ENCODE measurements at places on chromosomes 12 and 14.

DNA sequence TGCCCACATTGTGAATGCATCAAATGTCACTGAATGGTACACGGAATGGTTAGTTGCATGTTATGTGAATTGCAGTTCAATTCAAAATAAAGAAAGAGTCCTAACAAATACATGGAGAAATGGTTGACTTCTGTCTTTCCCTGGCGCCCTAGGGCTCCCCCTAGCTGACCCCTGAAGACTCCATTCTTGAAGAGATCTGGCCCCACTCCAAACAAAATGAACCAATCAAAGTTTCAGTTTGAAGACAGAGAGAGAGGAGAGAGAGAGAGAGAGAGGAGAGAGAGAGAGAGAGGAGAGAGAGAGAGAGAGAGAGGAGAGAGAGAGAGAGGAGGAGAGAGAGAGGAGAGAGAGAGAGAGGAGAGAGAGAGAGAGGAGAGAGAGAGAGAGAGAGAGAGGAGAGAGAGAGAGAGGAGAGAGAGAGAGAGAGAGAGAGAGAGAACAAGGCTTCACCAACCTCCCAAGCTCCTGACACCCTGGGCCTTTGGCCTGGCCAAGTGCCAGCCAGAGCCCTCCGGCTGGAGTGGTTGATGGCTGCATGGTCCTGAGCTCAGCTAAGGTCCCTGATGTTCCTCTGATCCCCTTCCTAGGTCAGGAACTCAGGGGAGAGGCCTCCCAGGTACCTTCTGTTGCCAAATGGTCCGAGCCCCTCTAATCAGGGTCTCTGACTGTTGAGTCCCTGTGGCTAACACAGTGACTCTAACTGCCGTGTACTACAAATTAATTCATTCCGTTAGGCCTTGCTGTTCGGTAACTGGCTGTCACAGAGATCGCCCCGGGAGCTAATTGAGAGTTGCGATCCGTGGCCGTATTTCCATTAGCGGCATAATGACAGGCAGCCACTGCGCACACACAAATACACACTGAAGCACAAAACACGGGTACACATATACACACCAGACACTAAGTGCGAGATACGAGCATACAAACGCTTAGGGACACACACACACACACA, 188.8 kb downstream of the ESRRB start:
- no peak for DNase-seq

- DNase-seq, result no peak
These were observed 75.9 kb downstream of the AKAP6 start for GRCh38 chr14:32404784-32405573.

DNA sequence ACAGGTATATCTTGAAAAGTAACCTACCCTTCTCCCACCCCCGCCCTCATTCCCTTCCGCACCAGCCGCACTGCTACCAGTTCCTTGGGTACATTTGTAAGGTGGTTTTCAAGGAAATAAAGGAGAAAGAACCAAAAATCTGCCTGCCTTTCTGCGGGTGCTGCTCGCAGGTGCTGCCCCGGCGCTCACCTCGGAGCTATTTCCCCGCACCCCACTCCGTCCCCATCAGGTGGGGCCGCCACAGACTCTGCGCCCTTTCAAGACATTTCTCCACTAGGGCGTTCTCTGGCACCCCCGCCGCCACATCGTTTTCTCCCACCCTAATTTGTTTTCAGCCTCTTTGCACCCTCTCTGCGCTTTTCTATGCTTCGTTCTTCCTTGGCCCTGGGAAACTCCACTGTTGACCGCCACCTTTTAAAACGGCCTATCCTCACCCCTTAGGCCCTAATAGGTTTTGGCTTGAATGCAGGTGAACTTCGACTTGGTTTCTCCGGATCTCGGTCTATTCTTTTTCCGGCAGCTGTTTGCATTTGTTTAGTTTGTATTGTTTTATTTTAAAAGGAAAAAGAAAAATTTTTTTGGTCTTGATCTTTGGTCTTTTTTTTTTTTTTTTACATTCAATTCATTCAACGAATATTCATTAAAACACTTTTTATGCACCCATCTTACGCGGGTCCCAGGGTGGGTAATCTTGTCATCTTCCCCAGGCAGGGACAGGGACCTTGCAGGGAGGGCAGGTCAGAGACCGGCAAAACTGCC, 3.0 kb downstream of the VSX2 start:
- DNase-seq, result no peak

DNA sequence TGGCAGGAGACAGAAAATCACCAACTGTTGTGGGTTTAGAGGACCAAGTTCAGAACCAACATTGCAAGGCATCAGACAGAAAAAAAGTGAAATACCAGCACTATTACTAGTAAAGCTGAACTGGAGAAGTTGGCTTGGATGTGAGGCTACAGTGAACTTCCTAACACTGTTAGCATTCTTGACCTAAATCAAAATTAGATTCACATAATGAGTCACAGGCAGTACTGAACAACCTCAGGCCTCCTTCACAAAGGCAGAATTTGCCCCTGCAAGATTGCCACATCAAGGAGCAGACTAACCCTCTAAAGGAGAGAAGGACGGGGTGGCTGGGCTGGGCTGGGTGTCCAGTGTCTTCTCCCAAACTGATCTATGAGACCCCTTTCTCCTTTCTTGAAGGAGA, 539.7 kb downstream of the SNAPC1 start:
- no peak for DNase-seq

DNA sequence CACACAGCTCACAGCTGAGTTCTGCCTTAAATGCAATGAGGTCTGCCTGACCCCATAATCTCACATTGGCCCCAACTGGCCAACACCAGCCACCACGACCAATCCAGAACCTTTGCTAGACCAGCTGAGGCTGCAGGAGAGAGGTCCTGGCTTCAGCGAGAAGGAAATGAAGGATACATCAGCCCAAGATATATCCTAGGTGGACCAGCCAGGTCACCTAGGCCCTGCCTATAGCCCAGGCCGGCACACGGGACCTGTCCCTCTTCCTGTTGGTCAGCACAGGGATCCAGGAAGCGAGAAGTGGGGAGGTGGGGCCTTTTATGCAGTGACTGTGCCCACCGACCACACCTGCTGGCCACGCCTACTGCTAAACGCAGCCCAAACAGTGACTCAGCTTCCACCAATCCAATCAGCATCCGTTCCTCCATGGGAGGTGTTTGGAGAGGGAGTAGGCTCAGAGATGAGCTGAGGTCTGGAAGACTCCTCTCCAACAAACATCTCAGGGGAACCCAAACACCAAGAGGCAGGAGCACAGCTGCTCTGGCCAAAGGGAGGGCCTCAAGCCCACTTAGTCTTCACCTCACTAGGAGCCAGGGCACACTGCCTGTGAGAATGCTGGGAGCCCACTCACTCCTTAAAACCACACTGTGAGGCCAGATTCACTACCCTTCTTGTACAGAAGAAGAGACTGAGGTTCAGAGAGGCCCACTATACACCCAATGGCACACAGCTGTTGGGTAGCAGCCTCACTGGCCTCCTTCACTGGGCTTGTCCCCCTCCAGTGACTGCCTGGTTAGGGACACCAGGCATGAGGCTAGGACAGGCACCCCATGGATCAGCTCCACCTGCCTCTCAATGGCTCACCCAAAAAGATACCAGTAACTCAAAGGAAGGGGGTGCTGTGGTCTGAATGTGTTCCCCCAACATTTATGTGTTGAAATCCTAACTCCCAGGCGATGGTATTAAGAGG, 51.3 kb upstream of the PPP2R5C start:
- peak; percentile 70 for DNase-seq

DNA sequence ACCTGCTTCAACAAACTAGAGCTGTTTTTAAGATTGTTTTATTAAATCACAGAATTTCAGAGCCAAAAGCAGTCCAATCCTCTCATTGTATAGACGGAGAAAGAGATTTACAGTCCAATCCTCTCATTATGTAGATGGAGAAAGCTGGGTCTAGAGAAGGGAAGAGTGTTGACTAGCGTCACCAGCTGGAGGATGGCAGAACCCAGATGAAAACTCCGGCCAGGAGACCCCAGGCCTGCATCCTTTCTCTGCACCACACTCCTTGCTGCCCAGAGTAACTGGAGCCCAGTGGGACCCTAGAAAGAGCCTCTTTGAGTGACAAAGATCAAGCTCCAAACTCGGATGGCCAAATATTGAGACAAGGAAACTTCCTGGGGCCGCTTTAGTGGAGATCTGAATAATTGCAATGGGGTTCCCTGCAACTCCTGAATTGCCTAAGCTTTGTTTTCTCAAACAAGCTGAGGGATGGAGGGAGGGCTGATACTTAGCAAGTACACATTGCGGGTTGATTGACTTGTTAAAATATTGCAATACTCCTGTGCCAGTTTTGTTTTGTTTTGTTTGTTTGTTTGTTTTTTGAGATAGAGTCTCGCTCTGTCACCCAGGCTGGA, 12.5 kb downstream of the AMDHD1 start:
- no peak for DNase-seq

DNA sequence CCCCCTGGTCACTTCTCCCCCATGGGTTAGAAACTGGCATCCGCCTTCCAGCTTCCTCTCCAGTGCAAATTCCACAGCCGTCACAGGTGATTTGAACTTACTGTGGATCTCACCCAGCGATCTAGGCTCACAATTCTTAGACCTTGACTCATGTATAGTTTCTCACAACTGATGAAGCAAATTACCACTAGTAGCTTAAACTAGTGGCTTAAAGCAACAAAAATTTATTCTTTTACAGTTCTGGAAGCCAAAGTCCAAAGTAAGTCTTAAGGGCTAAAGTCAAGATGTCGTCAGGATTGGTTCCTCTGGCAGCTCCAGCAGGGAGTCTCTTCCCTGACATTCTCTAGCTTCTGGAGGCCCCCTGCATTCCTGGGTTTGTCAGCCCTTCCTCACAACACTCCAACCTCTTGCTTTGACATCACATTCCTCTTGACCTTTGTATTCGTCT, 117.4 kb downstream of the KTN1 start:
- no peak for DNase-seq

- DNase-seq, result no peak
These were observed 202.0 kb upstream of the FRMD6 start for GRCh38 chr14:51449681-51450080.

DNA sequence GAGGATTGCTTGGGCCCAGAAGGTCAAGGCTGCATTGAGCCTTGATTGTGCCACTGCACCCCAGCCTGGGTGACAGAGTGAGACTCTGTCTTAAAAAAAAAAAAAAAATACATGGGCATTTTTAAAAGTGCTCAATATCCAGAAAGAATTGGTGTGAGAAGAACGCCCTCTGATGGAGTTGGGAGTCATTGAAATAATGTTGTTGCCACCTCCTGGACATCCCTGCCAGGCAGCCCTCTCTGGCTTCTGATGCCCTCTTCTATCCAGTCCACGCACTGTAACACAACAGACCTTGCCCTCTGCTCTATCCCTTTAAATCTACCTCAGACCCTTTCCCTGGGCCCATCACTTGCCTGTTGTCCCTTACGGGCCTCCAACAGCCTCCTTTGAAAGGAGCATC, 4.9 kb downstream of the PTGDR start:
- no peak for DNase-seq

- DNase-seq, result no peak
These were observed 12.6 kb upstream of the ABHD12B start for GRCh38 chr14:50859296-50859624.

GRCh38 chr14:105326891-105327694, 12.5 kb downstream of the PACS2 start:
- no peak for DNase-seq

GRCh38 chr14:97196336-97196735, 399.2 kb downstream of the VRK1 start:
- DNase-seq, result no peak

DNA sequence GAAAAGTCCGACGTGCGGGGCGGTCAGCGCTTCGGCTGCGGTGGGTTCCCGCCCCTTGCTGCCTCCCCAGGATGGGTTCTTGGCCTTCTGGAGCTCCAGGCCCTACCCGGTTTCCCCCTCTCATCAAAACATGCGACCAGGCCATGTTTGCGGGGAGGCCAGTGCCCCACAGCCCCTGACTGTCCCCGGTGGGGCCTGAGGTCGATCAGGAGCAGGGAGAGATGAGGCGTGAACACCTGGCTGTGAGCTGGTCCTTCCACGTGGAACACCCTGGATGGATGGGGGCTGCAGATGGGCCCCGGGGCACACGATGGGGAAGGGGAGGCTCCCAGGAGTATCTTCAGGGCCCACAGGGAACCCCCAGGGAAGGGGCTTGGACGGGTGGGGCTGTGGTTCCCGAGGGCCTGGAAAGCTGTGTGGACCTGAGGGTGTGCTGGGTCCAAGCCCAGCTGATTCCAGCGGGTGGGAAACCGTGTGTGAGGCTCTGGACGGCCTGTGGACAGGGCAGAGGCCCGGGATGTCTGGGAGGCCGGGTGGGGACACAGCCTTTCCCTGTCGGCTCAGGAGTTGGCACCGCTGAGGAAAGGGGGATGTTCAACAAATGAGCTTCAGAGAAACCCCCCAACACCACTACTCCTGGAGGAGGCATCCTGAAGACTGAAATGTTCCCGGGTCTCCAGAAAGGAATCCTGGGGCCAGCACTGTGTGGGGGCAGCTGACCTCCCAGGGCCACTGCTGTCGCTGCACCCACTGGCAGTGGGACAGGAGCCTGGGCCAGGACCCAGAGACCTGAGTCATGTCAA, 187.0 kb upstream of the C14orf180 start:
- DNase-seq, result peak; percentile 44

GRCh38 chr12:52004042-52004648, 2.6 kb upstream of the TAMALIN start:
- no peak for DNase-seq

DNA sequence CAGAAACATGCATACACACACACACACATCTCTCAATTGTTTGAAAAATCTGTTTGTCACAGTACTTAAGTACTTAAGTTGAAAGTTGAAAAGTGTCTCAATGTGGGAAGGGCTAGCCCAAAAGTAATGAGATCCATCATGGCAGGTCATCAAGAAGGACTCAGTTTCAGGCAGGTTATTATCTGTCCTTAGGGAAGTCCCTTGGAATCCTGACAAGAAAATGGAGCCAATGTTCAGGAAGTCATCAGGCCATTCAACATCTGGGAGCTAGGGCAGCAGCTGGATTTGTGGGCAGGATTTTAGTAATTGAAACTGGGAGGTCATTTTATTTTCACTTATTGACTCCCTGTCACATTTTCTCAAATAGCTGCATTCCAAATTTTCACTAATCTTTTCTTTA, 56.0 kb downstream of the MSRB3 start:
- DNase-seq, result no peak

DNA sequence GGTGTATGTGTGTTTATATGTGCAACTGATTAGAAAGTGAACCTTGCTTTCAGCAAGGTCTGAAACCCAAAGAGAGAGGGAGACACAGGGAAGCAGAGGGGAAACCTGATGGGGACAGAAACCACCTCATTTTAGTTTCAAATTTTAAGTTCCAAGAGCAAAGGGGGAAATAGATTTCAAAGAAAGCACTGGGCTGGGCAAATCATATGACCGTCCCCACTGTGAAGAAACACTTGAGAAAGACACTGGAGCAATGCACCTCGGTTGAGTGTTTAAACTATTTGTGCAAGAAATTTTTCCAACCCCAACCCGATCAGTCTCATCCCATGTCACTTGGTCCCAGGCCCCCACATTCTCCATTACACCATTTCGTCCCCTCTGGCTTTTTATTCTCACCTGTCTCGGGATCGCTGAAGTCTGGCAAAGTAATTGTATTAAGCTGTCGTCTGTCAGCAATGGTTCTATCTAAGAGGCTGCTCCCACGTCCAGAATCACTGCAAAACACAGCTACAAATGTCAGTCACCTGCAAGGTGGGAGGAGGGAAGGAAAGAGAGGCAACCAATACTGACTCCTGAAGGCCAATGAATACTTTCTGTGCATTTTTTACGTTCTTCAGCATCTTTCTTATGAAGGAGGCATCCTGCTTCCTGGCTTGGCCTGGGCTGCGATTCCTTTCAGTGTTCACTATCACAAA, 205.7 kb downstream of the TTC7B start:
- no peak for DNase-seq
